Activated CD8-positive, alpha-beta T cell treated with anti-CD3 and anti-CD28 coated beads, Interleukin-2, amount 10 ng/mL, durations not matched to agents 7 days and 5 days (primary cell): ENCODE measurements at places on chromosomes 3 and 15. TPM values are rescaled to one million over a fixed set of nuclear protein-coding genes. Genes with fewer than 3 reads are reported as not detected.

The HES1 gene
- total RNA-seq = not detected

The THAP10 gene
- total RNA-seq = not detected

The GOLGA6B gene
- not detected for total RNA-seq

The ACP3 gene
- total RNA-seq = not detected

- no peak for DNase-seq
Observed at GRCh38 chr3:106212665-106213222, 343.9 kb upstream of the CBLB start.

- no peak for DNase-seq
Observed at GRCh38 chr3:12303534-12303933, 14.7 kb downstream of the PPARG start.

- no peak for DNase-seq
Observed at GRCh38 chr15:100284191-100284590, 57.6 kb downstream of the ADAMTS17 start.

- no peak for DNase-seq
Observed at GRCh38 chr3:195556390-195556789, 13.3 kb upstream of the PPP1R2 start.

DNA sequence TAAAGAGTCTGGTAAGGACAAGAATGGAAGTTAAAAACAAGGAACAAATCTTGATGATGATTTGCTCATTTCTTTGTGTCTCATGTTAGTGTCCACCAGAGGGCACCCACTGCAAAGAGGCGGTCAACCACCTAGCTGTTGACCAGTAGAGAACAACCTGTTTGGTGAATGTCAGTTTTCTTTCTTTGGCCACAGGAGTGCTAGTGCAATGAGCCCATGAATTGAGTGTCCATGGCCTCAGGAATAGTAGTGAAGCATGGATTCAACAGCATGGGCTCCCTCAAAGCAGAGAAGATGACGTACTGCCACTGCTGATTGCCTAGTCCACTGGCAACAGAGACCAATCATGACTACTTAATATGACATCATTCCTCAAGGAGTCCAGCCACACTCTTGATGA, 10.7 kb upstream of the CNTN6 start:
- DNase-seq = no peak
